ENCODE measurements at places on chromosomes 2 and 18.

DNA sequence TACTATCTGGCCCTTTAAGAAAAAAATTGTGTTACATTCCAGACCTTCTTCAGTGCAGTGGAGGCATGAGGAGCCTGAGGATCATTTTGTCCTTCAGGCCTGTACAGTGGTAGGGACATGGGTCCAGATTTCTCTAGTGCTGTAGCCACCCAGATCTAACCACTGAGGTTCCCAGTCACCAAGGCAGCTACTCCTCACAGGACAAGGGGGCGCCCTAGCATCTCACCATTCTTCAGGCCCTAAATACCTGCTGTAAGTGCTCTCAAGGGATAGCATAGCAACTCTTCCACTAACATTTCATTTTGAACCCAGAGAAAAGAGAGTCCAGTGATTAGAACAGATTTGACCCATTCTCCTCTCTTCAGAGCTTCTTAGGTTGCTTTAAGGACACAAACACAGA is 1533.0 kb downstream of the LRP1B start:
- no peak for DNase-seq

- peak; percentile 72 for DNase-seq
Measured at GRCh38 chr2:10036095-10036884, 7.1 kb upstream of the KLF11 start.

GRCh38 chr18:54750350-54750749 is 77.9 kb upstream of the RAB27B start:
- DNase-seq, result no peak

- no peak for DNase-seq
Measured at GRCh38 chr2:22290302-22290701, 1094.7 kb upstream of the KLHL29 start.

All from thoracic aorta (tissue), 2 donors.